ENCODE measurements at places on chromosomes 5 and 9. TPM values are rescaled to one million over a fixed set of nuclear protein-coding genes. Genes with fewer than 3 reads are reported as not detected.

Gene RARS1
- total RNA-seq = 204 TPM

Gene KIAA1958
- 3.7 TPM for total RNA-seq

Gene AGXT2
- not detected for total RNA-seq

Gene IL6ST
- 170 TPM for total RNA-seq

Gene CNTFR
- not detected for total RNA-seq

Gene VCP
- 333 TPM for total RNA-seq

Gene PDE6A
- total RNA-seq = not detected

Data from melanocyte of skin (primary cell).